Nephron progenitor cell (in vitro differentiated cells): ENCODE measurements at places on chromosomes 2 and 18.

DNA sequence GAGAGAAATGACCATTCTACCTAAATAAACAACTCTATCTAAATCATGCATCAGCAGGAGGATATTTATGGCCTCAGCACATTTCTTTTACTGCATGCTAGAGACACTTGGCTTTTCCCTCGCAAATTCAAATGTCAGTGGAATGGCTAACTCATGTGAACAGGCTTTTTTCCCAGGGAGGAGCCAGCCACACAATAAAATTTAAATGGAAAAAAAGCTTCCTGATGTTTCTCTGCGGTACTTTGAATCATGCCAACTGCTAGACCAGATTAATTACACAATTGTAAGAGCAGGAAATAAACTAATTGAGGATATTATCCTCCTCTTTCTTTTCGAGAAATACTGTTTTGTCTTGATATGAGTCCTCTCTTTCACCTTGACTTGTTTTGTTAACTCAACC, 676.3 kb downstream of the IRS1 start:
- DNase-seq = no peak

DNA sequence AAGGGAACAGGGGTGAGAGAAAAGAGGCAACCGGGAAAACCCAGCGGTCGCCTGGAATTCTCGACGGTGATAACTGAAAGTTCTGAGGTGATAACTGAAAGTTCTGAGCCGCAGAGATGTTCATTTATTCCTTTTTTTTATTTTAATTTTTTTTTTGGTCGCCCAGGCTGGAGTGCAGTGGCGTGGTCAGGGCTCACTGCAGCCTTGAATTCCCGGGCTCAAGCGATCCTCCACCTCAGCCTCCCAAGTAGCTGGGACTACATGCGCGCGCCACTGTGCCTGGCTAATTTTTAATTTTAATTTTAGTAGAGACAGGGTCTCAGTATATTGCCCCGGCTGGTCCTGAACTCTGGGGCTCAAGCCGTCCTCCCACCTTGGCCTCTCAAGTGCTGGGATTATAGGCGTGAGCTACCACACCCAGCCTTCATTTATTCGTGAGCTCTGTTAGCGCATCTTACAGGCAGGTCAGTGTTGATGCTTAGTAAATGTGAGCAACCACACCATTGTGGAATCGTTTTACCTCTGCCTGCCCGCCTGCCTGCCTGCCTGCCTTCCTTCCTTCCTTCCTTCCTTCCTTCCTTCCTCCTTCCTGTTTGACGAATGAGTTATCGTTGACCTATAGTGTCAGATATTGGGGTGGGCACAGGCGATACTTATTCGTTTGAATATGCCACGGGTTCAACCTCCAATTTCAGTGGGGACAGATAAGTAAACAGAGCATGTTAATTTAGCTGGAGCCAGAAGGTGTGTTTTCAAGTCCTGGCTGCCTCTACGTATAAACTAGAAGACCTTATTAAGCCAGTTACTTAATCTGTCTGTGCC, 557 bp upstream of the E2F6 start:
- peak; percentile 6 for DNase-seq

- no peak for DNase-seq
Measured at GRCh38 chr2:231781798-231782726, 980 bp upstream of the PDE6D start.

DNA sequence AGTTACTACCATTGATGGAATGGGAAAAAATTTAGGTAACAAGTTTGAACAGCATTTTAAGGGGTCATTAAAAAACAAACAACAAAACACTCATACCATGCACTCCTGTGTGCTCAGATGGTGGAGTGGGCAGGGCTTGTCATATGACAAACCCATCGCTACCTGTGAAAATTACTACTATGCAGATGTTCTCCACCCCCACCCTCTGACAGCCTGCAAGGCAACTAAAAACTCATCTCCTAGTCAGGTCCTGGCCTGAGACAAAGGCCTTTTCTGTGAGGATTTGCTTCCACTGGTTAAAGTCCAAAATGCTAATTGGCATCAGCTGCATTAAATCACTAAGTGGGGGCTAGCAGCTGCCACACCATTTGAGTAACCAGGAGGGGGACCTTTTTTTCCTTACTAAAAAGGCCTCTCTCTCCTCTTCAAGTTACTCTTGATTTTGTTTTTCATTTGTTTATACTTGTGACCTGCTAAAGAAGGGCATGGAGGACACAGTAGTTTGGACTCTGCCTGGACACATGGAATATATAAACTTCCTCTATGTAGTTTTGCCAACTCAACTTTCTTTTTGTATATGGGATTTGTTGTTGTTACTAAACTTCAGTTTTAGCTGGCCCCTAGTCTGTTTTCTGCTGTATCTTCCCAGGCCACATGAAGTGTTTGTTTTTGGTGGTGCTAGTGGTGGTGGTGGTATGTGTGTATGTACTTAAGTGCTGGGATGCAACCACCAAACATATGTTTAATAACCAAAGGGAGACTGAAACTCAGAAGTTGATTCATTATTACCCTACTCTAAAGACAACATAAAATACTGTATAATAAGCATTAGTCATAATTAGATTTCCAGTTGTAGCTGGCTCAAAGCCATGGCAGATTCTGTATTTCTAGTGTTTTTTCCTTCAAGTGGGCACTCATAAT, 121.3 kb downstream of the MAP4K4 start:
- no peak for DNase-seq

GRCh38 chr18:41647914-41648313, 307.1 kb upstream of the PIK3C3 start:
- no peak for DNase-seq

- DNase-seq = no peak
Measured at GRCh38 chr2:106919012-106919411, 33.0 kb upstream of the ST6GAL2 start.

GRCh38 chr18:79487183-79487800, 91.6 kb downstream of the NFATC1 start:
- no peak for DNase-seq

- DNase-seq = peak; percentile 41
Measured at GRCh38 chr2:98601532-98602132, 6.7 kb downstream of the COA5 start.

DNA sequence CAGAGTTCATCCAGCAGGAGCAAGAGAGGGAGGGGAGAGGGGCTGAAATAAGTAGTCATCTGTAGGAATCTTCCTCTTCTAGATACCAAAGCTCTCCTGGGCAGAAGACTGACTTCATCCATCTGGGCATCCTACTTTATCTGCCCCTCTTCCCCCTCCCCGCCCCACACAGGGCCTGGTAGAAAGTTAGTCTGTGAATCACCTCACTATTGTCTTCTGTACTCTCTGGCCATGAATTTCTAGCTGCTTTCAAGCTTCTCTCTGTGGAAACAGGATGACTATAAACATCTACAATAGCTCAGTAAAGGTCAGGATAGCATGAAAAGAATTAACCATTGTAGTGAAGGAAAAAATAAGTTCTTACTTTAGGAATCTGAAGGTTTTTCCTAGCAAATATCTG, 47.7 kb upstream of the RNU4ATAC start:
- DNase-seq = no peak

- DNase-seq = no peak
Measured at GRCh38 chr2:114066186-114066747, 176.4 kb downstream of the ACTR3 start.

DNA sequence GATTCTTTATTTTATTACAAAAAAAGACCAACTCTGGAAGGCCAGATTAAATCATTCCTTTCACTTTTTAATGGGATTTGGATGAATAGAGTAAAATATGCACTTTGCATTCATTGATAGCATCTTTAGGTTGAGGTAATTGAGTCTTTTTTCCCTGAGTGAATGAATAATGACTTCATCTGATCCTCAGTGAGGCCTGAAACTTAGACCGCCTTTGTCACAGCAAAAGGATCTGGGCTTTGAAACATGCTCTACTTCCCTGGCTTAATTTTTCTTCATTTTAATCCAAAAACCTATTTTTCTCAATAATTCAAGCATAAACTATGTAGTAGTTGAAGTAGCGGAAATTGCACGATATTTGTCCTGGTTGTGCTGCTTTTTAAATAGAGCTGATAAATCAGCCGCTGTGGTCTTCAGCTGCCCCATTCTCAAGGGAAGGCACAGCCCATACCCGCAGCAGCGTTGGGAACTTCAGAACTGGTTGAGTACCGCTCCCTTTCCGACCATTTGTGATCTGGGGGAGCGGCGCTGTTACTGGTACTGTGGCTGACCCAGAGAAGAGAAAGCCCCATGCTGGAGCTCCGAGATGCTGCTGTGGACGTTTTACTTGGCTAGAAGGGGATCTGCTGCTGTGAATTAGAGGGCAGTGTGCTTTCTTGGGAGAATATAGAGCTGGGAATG, 145.3 kb upstream of the NFATC1 start:
- no peak for DNase-seq

GRCh38 chr2:229057976-229058553, 213.0 kb downstream of the PID1 start:
- no peak for DNase-seq

GRCh38 chr2:16288371-16289112, 348.2 kb downstream of the MYCN start:
- no peak for DNase-seq

- DNase-seq = no peak
Measured at GRCh38 chr2:70725505-70725904, 42.5 kb downstream of the ADD2 start.

GRCh38 chr18:47883771-47884413, 46.6 kb downstream of the SMAD2 start:
- no peak for DNase-seq

- peak; percentile 10 for DNase-seq
Measured at GRCh38 chr2:125516496-125517109, 1139.4 kb upstream of the GYPC start.

GRCh38 chr2:232102380-232102779, 140.9 kb downstream of the DIS3L2 start:
- DNase-seq = no peak

DNA sequence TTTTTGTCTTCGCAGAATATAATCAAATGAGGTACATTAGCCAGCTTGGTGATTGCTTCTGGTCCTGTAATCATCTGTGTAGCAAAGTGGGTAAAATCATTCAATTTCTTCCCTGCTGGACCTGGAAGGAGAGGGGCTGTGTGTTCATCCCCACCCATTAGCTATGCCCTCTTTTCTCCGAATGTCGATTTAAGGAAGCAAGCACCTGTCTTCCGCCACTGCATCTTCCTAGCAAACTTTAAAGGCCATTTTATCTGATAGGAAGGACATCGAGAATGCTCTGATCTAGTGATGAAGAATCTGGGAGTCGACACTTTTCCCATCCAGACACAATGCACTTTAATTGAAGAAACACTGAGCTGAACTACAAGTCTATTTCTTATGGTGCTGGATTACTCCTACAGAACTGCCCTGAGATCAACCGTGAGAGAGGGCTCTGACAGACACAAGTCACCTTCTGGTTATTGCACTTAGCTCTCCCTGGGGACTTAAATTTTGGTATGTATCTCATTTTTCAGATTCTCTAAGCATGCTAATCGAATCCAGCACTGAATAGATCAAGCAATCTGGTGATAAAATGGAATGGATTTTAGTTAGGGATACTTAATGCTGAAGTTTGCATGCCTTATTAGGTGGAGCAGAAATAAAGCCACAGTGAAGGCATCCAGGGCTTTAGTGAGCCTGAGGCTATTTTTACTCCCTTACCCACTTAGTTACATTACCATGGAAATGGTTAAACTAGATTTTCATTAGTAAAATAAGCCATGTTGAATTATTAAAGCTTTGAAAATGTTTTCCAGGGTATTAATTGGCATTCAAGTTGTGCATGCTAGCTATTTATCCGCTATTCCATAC, 1.3 kb downstream of the NYAP2 start:
- no peak for DNase-seq

DNA sequence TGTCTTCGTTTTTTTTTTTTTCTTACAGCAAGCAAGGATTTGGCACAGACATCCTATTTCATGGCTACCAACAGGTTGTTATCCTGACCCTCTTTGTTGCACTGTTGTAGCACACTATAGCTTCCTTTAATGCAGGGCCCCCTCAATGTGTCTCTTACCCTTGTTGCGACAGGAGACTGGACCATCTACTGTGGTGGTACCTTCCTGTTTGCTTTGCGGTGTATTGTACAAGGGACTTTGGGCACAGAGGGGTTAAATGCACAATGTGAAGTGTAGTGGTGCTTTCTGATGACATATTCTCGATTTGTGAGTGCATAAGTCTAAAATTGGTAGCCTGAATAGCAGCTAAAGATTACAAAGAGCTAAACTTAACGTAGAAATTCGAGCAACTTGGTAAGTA, 27.5 kb downstream of the CCNT2 start:
- no peak for DNase-seq

- DNase-seq = no peak
Measured at GRCh38 chr2:10466801-10467200, 18.7 kb upstream of the ODC1 start.

GRCh38 chr18:73235491-73235890, 367.7 kb upstream of the NETO1 start:
- no peak for DNase-seq

DNA sequence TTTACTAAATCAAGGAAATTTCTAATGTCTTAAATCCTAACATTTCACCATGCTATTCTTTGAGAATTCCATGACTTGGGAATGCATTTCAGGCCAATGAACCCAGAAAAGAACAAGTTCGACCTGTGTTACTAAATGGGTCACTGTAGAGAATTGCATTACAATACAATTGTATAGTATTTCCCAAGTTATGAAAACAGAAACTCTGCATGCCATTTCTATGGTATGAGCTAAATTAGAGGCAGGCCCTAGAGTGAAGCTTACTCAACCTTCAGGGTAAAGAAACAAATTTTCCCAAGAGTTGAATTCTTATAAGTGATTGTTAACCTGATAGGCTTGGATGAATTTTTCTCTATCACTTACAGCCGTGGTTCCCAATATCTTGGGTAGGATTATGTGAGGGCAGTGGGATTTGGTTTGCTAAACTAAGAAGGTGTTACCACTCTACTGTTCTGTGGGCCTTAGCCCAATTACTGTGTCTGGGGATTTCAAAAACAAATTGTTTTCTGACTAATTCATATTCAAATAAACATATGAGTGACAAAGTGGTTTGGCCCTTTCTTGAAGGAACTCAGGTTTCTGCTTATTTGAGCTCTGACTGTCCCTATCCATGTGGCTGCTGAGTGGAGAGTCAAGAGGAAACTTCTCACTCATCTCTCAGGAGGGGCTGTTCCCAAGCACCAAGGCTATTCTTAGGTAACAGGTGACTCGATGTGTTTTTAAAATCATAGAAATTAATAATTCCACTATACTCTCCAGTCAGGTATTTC, 11.2 kb upstream of the SERPINB7 start:
- no peak for DNase-seq
